ENCODE measurements at places on chromosomes 2 and 18.

- no peak for DNase-seq
These were observed 29.1 kb upstream of the PMAIP1 start for GRCh38 chr18:59870623-59871130.

DNA sequence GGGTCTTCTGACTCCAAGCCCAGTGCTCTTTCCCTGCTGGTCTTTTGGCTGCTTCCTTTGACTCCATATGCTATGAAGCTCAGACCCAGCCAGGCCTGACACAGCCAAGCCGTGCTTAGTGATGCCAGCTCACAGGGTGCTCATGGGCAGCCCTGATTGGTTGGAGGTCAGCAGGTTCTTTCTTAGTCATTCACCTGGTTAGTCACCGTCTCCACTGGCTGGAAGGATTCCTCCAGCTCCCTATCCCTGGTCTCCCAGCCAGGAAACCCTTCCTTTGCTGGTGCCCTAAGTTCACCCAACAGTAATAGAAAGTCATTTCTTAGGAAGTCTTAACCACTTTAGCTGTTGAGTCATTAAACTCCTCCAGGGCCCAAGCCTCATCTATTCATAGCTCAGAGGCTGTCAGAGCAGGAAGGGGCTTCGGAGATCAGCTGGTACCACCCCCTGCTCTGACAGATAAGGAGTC lies 3.9 kb downstream of the KCNK3 start:
- peak; percentile 26 for DNase-seq

DNA sequence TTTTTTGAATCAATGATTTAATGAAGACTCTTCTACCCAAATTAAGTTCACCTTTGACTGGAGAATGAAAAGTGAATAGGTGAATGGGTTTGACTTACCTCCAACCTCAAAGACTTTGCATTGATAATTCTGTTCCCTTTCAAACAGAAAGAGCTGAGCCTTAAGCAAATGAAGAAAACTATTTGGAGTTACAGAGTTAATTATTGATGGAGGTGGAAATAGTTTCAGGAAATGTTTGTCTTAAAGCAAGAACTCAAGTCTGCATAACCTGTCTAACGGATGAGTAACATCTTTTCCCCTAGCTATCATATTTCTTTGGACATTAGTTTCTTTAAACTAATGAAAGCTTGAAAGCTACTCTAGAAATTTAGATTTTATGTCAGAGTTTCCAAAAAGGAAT lies 166.5 kb downstream of the CERS6 start:
- DNase-seq: no peak

GRCh38 chr2:8680822-8681760 lies 765 bp upstream of the ID2 start:
- peak; percentile 32 for DNase-seq

DNA sequence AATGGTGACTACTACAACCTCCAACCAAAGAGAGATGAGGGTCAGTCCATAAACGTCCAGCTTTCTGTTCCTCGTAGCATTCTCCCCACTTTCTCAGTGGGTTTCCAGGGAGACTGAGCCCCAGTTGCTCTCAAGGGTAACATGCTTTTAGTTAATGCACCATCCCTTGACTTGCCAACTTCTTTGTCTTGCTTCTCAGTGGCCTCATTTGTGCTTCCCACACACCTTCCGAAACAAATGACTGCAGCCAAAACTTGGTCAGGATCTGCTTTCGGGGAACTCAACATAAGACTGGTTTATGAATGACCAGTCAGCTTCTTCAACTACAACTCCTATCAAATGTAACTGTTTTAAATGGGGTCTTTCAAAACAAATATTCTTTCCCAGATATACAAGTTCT lies 94.1 kb downstream of the COL6A3 start:
- no peak for DNase-seq

DNA sequence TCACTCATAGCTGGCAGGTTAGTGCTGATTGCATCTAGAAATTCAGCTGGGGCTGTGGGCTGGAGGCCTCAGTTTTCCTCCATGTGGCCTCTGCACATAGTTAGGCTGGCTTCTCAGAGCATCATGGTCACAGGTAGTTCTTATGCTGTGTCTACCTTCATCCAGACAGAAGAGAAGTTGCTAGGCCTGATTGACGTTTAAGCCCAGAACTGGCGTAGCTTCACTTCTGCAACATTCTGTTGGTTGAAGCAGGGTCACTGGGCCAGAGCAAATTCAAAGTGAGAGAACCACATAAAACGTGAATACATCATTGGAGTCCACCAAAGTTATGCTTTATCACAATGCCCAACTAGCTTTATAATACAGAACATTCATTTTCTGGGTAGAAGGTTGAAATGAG lies 116.0 kb downstream of the SPP2 start:
- DNase-seq: no peak

- no peak for DNase-seq
These were observed 40.6 kb upstream of the PGAP1 start for GRCh38 chr2:196967116-196967515.

DNA sequence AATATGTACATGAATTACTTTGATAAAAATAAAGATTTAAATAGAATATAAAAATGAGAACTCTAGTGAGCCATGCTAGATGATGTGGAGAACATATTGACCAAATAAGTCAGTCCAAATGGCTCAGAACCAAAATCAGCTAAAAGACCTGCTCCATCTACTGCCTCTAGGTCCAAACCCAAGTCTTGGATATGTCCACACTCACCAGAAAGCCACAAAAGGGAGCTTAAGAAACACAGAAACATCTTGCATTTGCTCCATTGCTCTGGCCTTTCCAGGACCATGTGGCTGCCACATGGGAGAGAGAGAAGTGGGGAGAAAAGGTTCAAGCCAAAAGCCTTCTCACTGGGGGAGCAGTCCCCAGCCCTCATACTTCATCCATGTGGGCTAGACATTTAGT lies 272.5 kb downstream of the DYSF start:
- DNase-seq: no peak

GRCh38 chr2:159853101-159853500 lies 55.1 kb upstream of the CD302 start:
- DNase-seq: no peak

DNA sequence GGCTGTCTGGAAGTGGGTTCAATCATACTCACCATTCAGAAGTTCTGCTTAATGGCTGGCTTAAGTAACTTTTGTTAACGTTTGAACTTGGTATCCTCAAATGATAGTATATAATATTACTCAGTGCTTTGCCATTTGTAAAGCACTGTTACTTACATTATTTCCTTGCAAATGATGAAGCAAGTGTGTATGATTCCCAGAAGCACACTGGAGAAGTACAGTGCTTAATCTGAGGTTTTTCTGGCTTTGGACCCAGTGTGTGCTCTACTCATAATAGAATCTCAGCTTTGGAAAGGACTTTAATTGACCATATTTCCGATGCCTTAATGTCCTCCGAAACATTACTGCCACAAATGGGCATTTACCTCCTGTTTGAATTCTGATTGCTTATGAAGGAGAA lies 63.3 kb downstream of the MAP3K20 start:
- no peak for DNase-seq

DNA sequence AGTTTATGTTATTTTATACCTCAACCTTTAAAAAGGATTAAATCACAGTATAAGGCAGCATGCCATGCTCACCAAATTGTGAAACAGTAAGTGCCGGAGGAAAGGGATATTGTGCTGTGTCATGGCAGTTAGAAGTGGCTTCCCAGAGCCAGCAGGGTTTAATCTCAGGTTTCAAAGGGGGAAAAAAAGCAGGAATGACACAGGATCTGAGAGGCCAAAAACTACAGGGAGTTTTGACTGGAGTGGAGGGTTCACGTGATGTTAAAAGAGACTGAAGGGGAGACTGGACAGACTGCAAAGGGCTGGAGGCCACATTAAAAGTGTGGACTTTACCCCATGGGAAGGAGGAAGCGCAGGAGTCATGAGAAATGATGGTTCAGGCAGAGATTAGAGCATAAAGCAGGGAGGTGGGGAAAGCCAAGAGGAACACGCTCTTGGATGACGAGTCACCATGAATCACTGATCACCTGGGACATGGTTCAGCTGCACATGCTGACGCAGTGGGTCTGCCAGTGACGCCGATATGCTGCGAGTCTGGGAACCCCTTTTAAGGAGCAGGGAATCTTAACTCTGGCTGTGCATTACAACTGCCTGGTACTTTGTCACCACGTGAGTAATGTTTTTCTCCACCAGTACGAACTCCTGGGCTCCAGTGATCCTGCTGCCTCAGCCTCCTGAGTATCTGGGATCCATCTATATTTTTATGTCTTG lies 6.1 kb downstream of the CHMP1B start:
- DNase-seq: peak; percentile 41

GRCh38 chr2:142874293-142874814 lies 3.1 kb upstream of the KYNU start:
- peak; percentile 39 for DNase-seq

- DNase-seq: no peak
These were observed 143.7 kb downstream of the USP34 start for GRCh38 chr2:61327173-61327572.

DNA sequence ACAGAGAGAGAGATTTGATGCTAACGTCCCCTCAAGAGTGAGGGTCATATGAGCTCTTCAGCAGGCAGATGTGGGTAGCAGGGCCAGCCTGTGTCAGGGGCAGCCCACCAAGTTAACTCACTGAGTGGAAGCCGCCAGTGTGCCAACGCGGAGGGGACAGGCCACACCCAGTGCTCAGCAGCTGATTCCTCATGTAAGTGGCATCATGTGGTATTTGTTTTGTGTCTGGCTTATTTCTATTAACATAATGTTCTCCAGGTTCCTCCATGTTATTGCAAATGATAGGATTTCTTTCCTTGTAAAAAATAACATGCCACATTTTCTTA lies 4.0 kb downstream of the IMP4 start:
- no peak for DNase-seq

GRCh38 chr18:58239879-58240278 lies 195.9 kb downstream of the NEDD4L start:
- no peak for DNase-seq

DNA sequence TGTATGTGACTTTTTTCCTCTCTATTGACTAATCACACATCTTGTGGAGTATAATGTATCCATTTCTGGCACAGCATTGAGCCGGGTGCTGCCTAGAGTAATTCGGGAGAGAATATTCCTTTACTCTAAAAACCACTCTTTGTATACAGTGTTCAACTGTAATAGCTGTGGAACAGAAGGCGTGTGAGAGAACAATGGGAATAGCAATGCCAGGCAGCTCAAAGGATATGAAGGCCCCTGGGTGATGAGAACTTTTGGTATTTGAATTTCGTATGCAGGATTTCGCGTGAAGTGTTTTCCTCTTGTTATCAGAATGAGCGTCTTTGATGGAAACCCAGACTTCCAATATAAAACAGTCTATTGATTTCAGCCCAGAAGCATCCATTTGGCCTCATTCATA lies 84.6 kb upstream of the MAP3K20 start:
- DNase-seq: no peak

DNA sequence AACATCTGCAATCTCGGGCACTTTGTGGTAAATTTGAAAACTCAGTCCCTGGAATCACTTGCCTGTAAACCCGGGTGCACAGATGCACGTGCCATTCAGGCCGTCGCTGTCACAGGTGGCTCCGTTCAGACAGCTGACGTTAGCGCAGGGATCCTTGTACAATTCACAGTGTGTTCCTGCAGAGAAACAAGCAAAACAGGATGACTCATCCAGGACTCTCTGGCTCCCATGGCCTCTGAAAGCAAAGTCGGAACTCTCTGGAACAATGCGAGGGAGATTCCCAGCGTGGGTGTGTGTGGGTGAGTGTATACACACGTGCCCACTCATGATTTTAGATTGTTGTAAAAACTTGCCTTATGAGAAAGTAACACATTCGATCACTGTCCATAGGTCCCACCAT lies 136.1 kb upstream of the PID1 start:
- no peak for DNase-seq

DNA sequence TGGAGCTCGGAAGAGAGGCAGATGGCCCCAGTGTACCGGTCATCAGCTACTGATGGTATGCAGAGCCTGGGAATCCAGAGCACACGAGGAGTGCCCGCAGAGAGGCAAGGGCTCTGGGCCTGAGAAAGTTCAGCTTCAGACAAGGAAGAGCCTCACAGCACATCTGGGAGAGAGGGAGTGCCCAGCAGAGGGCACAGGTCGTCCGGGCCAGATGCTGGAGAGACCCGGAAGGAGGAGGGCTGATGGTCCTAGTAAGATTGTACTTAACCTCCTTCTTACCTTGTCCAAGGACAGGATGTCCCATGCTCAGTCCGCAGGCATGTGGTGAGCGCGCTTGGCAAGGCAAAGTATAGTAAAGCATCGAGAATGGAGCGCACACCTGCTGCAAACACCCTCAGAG lies 24.4 kb upstream of the CHMP1B start:
- no peak for DNase-seq

DNA sequence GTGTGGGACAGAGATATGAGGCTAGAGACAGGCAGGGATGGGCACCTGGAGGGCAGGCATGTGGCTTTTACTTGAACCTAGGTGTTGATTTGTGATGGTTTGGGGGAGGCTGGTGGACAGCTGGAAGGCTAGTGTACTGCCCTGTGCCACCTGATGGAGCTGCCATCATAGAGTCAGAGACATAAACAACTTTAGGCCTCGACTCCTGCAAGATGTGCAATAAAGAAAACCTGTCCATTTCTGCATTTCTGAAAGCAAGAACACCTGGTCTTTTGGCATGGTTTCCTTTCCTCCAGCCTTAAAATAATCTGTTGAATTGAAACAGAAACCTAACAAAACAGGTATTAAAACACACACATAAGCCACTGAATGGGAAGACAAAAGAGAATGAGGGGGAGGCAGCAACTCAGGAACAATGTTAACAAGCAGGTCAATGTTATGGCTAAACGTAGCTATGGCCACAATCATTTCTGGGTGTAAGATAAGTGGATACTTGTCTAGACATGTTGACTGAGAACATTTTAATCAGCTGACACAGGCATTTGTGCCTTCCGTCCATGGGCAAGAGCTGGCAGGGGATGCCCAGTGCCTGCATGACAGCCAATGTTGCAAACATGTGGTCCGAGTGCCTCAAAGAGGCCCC lies 87.8 kb downstream of the KCTD1 start:
- DNase-seq: no peak

DNA sequence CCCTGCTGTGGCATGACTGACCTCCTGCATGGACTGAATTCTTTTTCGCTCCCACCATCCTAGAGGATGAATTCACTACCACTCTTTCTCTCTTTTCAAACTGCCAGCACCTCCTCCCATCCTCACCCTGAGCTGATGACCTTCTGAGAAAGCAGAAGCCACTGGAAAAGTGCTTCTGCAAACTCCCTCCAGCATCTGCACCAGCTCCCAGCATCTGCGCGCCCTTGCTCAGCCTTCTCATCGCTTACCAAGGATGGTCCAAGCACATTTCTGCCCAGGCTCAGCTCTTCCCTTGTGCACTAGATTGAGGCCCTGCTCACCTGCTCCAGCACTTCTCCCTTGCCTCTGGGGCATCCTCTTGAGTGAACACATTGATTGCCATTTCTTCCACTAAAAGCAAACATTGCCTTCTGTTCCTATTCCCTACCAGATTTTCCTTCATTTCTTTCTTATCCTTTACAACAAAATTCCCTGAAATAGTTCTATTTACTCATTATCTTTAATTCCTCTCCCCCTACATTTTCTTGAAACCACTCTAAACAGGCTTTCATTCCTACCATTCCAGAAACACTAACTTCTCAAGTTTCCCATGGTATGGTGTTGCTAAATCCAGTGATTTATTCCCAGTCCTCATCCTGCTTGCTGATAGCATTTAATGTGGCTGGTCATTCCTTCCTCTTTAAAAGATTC lies 42.7 kb upstream of the IL1RL1 start:
- no peak for DNase-seq
